ENCODE measurements at places on chromosomes 7 and 10. TPM values are rescaled to one million over a fixed set of nuclear protein-coding genes. Genes with fewer than 3 reads are reported as not detected.

- no peak for DNase-seq
Measured at GRCh38 chr7:27739301-27739908, 557 bp upstream of the TAX1BP1 start.

GPRIN2 gene
- total RNA-seq, result not detected

DNA sequence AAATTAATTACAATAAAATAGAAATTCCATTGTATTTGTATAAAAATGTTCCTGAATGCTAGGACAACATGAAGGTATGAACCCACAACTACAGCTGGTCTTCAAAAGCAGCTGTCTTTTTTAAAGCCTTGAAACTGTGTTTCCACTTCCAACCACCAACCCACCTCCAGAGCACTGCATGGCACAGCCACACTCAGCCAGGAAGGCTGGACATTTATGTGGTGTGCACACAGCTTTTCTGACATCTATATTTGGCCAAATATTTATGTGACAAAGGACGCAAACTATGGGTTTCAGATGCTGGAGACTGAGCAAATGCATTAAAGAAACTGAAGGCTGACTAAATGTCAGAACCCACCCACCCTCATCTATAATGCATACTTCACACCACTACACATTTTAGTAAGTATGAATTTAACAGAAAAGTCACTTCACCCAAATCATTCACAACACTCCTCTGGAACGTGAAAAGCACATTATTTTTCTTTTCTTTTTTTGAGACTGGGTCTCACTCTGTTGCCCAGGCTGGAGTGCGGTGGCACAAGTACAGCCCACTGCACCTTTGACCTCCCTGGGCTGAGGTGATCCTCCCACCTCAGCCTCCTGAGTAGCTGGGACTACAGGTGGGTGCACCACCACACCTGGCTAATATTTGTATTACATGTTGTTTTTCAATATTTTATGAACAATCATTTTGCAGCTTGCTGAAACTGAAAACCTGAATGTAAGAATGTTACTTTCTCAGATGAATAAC is 27.9 kb upstream of the DAGLB start:
- DNase-seq, result no peak

GRCh38 chr10:103599211-103599610 is 105.7 kb downstream of the NEURL1 start:
- no peak for DNase-seq

- no peak for DNase-seq
Measured at GRCh38 chr10:59711871-59712494, 2.3 kb upstream of the SLC16A9 start.

DNA sequence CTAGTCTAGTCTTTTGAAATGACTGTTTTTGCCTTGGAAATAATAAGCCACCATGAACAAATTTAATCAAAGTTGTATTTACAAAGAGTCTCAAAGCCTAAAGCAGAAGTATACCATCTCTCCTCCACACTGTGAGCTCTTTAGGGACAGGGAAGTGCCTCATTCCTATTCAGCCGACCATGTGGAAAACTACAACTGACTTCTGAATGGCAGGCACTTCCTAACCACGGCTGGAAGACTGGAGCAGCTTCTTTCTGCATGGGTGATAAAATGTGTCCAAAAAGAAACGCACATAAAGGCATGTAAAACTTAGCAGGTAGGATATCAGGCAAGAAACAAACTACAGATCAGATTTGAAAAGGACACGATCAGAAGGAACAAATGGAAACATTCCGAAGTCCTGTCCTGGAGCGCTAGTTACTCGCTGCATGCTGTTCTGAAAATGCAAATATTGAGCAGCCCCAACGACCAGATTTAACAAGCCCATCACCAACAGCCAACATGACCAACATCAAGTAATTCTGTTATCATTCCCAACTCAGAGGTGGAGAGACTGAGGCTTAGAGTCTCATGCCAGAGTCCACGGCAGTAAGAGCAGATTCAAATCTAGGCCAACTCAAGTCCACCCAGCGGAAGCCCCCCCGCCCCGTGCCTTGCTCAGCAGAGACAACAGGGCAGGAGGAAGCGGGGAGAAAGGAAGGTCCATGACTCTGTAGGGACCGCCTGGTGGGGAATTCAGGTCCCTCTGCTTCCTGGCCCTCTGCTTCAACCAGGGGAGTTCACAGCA is 26.5 kb downstream of the CTBP2 start:
- no peak for DNase-seq

HOXA4 gene
- total RNA-seq, result not detected

DNA sequence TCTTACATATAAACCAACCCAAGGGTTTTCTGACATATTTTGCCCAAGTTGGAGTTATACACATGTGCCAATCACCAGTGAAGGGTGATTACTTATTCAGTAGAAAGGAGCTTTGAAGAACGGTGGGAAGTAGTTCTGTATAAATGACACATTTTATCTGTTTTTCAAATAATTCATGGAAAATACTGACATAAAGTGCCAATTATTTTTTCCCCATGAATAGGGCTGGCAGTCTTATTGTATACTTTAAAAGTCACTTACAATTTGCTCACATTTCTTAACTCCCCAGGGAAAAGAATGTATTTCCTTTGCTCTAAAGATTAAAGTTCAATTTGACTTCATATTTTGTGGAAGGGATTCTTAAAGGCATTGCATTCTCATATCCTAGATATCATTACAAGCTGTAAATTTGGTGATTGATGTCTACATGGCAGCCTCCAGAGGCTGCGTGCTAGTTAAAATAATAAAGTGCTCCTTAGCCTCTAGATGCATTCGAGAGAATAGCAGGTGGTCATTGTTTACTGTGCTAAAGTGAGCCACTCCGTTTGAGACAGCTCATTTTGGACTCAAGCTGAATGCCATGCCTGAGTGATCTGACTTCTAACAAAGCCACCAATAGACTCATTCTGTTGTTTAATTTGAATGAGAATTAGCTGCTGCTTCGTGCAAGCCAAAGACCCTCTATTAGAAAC is 148.8 kb upstream of the NRP1 start:
- no peak for DNase-seq

PLEKHS1 gene
- total RNA-seq, result 0.12 TPM
